Spleen (tissue), 13 donors: ENCODE measurements at places on chromosomes 12 and 14. TPM values are rescaled to one million over a fixed set of nuclear protein-coding genes. Genes with fewer than 3 reads are reported as not detected.

The SERPINA12 gene
- total RNA-seq = not detected

The TAS2R8 gene
- total RNA-seq = not detected

The MYRFL gene
- not detected for total RNA-seq

The TPPP2 gene
- total RNA-seq = not detected

The PPP1R1A gene
- not detected for total RNA-seq

The HEBP1 gene
- 77.2 TPM for total RNA-seq

The LBHD2 gene
- total RNA-seq = not detected

The CLEC4D gene
- 7.0 TPM for total RNA-seq

The CLECL1 gene
- 13.2 TPM for total RNA-seq

The GPR132 gene
- 21.2 TPM for total RNA-seq

The RFX4 gene
- total RNA-seq = not detected

The OR6C2 gene
- not detected for total RNA-seq

The SUDS3 gene
- total RNA-seq = 90.9 TPM

The OTOGL gene
- 0.88 TPM for total RNA-seq

The DPF3 gene
- 5.4 TPM for total RNA-seq

The IGF1 gene
- 11.5 TPM for total RNA-seq

The NCKAP5L gene
- 23.6 TPM for total RNA-seq

The OAS1 gene
- total RNA-seq = 43.2 TPM

The ITGB7 gene
- total RNA-seq = 75.5 TPM

The ABCC9 gene
- total RNA-seq = 17.1 TPM

The SPPL3 gene
- 45.4 TPM for total RNA-seq

The CCDC196 gene
- not detected for total RNA-seq

The KRT75 gene
- not detected for total RNA-seq

The AKAP6 gene
- total RNA-seq = 9.3 TPM

The TAS2R10 gene
- 3.0 TPM for total RNA-seq

The PLEKHG7 gene
- total RNA-seq = 2.2 TPM

The TAS2R30 gene
- total RNA-seq = 16.3 TPM

The SLC8A3 gene
- total RNA-seq = 0.34 TPM

The GLIPR1L1 gene
- total RNA-seq = not detected

The MDM2 gene
- total RNA-seq = 123 TPM

The SLC39A5 gene
- not detected for total RNA-seq

The ARHGDIB gene
- 935 TPM for total RNA-seq

The AEBP2 gene
- total RNA-seq = 49.9 TPM

The HOXC12 gene
- not detected for total RNA-seq

The RNASE2 gene
- 8.8 TPM for total RNA-seq

The PDE3A gene
- 4.9 TPM for total RNA-seq

The PRB2 gene
- not detected for total RNA-seq

The PDZRN4 gene
- not detected for total RNA-seq

The GPD1 gene
- total RNA-seq = 0.26 TPM

The STYK1 gene
- total RNA-seq = 0.49 TPM

The RNASE4 gene
- total RNA-seq = 10.0 TPM

The CD163 gene
- total RNA-seq = 534 TPM

The KRT2 gene
- total RNA-seq = 0.26 TPM

The LMNTD1 gene
- not detected for total RNA-seq

The BATF gene
- total RNA-seq = 17.9 TPM

The TNS2 gene
- total RNA-seq = 184 TPM

The SLC25A21 gene
- 0.28 TPM for total RNA-seq

The RHOJ gene
- 8.3 TPM for total RNA-seq

The FAM181A gene
- not detected for total RNA-seq

The SOAT2 gene
- total RNA-seq = 0.46 TPM
